ENCODE measurements at places on chromosomes 2 and 18.

DNA sequence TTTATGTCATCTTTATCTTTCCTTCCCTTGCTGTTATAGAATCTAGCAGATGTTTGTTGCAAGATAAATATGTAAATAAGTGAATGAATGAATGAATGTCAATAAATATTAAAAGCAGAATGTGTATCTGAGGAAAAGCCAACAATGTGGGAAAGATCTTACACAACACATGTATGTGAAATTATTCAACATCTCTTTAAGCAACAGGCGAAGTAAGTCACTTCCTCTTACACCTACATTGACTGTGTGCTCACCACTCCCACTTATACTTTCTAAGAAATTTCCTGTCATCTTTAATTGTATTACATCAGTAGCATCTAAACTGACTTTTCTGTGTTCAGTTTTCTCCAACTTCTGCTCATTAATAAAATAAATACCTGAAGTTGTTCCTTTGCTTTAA lies 43.0 kb downstream of the RAD51AP2 start:
- no peak for DNase-seq

- no peak for DNase-seq
Measured at GRCh38 chr2:239057533-239057932, 209.6 kb downstream of the TWIST2 start.

DNA sequence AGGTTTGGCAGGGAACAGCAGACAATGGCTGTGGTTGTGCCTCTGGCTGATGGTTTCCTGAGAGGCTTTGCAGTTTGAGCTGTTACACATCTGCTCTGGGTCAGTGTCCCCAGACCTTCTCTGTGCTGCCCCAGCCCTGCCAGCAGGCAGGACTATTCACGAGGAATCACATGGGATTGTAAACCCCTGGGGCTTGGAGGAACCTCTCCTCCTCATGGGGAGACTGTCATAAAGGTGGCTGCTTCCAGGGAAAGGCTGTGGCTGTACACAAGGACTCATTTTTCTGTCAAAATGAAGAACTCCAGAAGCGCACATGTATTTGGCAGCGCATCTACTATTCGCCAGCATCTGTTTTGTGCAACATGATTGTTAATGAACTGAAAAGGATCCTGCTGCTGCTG lies 142.6 kb upstream of the CYP1B1 start:
- no peak for DNase-seq

GRCh38 chr2:163641986-163642385 lies 93.8 kb downstream of the FIGN start:
- DNase-seq: no peak

GRCh38 chr2:88049622-88050021 lies 6.0 kb downstream of the KRCC1 start:
- no peak for DNase-seq

DNA sequence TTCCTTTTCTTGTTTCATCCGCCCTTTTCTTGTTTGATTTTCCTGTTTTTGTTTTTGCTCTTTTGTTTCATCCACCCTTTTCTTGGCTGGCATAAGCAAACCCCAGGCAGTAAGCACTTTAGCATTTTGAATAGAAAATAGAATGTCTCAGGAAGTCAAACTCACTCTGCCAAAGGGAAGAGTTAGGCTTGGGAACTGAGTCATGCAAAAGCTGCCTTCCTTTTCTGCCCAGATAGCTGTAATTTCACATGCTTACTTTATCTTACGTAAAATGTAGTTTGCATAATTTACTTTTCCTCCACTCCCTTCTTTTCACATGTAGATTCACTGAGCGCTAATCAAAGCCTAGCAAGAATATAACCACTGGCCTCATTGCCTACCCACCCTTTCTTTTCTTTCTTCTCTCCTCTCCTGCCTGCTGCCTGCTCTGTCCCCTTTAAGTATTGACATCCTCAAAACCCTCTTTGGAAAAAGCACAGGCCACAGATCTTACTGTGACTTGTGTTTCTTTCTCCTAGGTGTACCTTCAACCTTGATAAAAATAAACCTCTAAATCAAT lies 48.4 kb downstream of the CNGA3 start:
- no peak for DNase-seq

GRCh38 chr2:25497918-25498407 lies 156.2 kb upstream of the DNMT3A start:
- DNase-seq: no peak

GRCh38 chr2:31353179-31353578 lies 61.4 kb downstream of the XDH start:
- no peak for DNase-seq

- DNase-seq: peak; percentile 74
Measured at GRCh38 chr2:218995972-218996711, 2.9 kb upstream of the CRYBA2 start.

DNA sequence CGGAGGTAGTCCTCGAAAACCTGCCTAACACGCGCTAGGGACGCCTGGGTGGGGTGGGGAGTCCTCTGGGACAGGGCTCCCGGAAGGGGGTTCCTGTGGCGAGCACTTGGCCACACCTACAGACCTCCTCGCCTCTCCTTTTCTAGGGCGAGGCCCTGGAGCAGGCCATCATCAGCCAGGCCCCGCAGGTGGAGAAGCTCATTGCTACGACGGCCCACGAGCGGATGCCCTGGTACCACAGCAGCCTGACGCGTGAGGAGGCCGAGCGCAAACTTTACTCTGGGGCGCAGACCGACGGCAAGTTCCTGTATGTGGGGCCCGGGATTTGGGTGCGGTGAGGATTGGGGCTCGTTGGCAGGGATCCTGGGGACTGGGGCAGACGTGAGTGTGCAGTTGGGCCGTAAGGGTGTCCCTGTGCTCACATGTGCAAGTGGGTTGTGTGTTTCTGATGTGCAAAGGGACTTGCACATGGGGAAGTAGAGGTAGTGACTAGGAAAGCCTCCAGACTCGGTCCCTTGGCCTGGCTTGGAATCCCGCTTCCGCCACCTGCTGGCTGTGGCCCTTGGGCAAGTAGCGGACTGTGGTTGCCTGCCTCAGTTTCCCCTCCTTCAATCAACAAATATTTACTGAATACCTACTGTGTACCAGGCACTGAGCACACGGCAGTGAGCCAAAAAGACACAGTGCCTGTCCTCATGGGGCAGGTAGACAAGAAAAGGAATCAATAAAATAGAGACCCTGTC lies 11.7 kb downstream of the ZAP70 start:
- no peak for DNase-seq

DNA sequence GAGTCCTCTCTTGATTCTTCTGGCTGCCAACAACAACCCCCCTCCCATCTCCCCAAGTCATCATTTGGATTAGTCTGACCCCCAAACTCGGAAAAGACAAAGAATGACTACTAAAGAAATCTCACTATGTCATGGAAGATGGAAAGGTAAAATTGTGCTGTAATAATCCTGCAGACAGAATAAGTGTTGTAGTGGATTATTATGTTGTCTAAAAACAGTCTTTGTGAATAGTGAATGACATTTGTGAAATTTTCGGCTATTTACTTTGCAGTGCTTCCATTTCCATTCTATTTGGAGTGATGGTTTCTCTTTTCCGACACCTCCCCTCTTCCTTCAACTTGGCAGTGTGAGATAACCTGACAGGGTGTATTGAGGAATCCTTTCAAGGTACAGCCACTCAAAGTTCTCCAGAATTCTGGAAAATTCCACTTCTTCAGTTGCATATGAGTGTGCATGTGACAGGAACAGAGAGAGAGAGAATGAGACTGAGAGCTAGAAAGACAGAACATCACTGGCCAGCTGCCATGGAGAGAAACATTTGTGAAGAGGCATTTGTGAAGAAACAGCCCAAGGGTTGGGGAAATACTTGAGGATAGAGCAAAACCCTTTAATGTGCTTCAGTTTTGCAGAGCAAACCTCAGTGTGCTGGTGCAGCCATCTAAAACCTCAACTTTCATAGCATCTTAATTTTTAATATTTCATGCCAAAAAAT lies 141.9 kb upstream of the DLX2 start:
- DNase-seq: no peak
